Astrocyte (in vitro differentiated cells and primary cell): ENCODE measurements at places on chromosomes 2 and 18.

GRCh38 chr2:151718247-151718646 lies 16.0 kb downstream of the NEB start:
- DNase-seq, result no peak

DNA sequence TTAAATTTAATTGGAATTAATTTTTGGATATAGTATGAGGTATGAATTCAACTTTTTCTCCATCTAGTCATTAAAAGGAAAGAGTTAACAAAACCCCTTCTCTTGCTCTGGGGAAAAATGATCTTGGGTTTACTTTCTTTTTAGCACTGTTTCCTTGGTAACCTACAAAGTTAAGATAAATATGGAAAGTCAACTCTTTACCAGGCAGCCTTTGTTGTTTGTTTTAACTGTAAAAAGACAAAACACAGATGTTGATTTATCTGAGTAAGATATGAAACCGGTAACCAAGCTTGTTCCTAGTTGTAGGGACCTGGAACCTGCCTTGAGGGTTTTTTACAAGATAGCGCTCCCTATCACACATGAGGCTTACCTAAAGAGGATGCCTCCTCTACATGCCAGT lies 10.1 kb upstream of the SANBR start:
- DNase-seq, result no peak

DNA sequence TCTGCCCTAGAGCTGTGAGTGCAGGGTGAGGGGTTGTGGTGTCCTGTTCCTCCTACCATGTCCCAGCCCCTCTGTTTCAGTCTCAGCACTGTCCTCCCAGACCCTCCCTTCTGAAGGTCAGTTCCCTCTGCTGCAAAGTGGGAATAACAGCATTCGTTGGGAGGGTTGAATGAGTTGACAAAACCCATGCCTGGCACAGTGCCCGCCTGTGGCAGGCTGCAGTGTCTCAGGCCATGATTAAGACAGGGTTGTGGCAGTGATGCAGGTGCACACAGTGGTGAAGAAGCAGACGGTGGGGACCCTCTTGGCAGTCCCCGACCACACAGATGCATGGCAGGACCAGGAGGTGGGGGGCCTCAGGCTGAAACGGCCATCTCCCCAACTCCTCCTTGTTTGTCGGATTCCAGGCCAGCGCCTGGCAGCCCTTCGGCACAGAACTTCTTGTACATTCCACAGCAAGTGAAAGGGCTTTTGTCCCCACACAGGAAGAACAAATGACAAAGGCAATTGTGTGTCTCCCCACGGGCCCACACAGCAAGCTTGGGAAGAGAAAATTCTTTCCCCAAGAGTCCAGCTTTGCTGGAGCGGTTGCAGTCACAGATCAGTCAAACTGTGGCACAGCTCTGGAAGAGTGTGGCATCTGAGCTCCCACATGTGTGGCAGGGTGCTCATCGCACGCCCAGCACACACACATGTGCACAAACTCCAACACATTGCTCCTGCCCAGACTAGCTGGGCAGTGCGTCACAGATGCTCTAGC lies 92.0 kb upstream of the MSH2 start:
- no peak for DNase-seq

- DNase-seq, result peak; percentile 32
These were observed 1.2 kb upstream of the SMCHD1 start for GRCh38 chr18:2654169-2654927.

DNA sequence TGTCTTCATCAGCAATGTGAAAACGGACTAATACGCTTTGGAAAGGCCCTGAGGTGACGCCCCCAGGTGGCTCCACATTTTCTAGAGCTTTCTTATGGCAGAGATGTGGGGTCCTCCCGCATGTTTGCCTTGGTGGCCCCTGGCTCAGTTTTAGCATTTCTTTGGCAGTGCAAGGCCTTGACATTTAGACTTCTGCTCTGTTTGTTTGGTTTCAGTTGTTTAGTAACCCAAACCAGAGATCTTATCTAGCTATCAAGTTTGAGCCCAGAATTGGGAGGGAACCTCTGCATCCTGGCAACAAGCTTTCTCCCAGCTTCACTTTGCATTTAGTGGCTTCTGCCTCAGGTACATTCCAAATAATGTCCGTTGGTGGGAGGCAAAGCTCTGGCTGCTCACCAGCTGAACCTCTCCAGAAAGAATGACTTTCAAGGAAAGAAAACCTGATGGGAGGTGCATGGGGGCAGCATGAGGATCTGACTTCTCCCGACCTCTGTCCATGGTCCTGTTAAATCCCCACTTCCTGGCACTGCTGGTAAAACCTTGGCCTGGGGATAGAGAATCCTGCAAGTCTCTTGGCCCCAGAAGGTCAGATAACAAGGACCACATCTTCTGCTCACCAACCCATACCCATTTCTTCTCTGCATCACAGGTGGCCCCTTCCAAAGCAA lies 12.0 kb upstream of the MBP start:
- DNase-seq, result no peak

DNA sequence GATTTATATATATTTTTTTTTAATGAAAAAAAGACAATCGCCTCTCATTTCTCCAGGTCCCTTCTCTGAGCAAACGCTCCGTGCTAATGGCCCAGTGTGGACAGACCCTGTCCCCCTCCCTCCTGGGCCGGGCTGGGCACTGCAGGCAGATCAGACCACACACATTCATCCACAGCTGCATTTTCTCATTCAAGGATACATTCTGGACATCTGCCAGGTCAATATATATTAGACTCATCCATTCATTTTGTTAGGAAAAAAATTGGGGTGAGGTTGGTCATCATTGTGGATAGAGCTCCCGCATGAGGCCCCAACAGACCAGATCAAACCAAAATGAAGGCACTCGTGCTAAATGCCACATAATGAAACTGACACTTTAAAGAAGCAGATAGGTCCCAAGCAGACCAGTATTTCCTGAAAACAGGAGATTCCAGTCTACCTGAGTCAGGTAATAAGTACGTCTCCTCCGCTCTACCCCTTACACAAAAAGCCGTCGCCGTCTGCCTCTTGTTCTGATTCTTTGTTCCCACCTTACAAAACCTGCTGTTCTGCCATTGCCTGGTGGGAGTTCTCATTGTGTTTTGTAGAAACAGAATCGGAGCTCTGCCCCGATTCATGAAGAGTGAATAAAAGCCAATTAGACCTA lies 15.4 kb upstream of the OTOS start:
- no peak for DNase-seq

GRCh38 chr18:1784113-1784512 lies 787.2 kb downstream of the METTL4 start:
- DNase-seq, result no peak

- no peak for DNase-seq
These were observed 4.5 kb downstream of the EMX1 start for GRCh38 chr2:72921853-72922252.

DNA sequence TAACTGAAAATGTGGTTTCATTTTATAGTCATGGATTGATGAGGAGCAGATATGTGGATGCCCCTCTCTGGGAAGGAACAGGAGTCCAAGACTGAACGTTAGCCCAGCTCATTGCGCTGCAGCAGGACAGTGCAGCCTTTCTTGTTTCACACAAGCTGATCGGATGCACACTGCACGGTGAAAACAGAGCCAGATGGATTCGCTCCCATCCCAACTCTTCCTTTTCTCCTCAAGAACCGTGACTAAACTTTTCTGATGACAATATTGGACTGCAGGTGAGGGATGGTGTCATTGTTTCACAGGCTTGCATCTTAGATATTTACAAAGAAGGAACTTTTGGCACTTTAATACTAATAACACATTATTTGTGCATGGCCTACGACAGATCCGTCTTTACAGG lies 33.8 kb upstream of the COPS8 start:
- no peak for DNase-seq

DNA sequence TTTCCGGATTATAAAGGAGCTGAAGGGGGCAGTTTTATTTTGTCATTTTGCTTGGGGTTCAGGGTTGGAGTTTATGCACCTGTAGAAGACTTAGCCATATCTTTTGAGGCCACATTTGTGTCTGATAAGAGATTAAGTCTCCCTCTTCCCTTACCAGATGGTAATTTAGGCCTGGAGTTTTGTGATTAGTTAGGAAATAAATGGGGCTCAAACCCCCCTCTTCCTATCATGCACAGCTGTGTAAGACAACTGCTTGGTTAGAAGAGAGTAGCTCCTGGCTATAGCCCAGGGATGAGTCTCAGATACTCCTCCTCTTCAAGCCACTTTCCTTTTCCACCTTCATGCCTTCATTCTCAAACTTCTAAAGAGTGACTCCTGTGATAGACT lies 802 bp upstream of the SAP130 start:
- no peak for DNase-seq

GRCh38 chr18:58491113-58491696 lies 137.7 kb downstream of the ALPK2 start:
- no peak for DNase-seq

DNA sequence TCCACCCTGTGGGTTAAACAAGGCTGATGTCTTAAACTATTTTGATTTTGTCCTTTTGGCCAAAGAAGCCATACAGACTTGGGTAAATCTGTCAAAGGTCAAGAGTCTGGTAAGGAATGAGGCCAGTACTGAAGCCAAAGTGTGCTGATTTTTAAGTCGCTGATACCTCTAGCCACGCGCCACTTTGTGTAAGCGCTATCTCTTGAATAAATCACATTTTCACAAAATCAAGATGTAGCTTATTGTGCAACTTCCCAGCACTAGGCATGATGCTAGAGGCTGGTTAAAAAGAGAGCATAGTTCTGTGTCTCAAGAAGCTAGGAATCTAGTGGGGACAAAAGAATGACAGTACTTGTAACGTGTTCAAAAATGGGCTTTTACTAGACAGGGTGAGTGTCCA lies 510.6 kb upstream of the RAB6C start:
- no peak for DNase-seq

GRCh38 chr18:13244135-13244534 lies 25.6 kb downstream of the LDLRAD4 start:
- DNase-seq, result no peak
